ENCODE measurements at places on chromosomes 1 and 21.

GRCh38 chr1:204959374-204959773, 83.6 kb upstream of the CNTN2 start:
- no peak for DNase-seq

GRCh38 chr1:222326006-222326709, 221.7 kb downstream of the HHIPL2 start:
- DNase-seq: no peak

DNA sequence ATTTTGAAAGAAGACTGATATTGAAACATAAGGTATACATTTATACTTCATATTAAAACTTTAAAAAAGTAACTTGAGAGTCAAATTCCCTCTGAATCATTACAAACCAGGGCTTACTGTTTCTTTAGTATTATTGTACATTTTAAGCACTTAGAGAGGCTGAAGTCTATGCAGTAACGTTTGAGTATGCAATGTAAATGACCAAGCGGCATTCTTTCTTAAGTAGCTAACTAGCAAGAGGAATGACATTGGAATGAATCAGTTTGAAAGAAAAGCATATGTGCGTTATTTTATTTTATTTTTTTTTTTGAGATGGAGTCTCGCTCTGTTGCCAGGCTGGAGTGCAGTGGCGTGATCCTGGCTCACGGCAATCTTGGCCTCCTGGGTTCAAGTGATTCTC, 24.3 kb downstream of the WNT2B start:
- no peak for DNase-seq

DNA sequence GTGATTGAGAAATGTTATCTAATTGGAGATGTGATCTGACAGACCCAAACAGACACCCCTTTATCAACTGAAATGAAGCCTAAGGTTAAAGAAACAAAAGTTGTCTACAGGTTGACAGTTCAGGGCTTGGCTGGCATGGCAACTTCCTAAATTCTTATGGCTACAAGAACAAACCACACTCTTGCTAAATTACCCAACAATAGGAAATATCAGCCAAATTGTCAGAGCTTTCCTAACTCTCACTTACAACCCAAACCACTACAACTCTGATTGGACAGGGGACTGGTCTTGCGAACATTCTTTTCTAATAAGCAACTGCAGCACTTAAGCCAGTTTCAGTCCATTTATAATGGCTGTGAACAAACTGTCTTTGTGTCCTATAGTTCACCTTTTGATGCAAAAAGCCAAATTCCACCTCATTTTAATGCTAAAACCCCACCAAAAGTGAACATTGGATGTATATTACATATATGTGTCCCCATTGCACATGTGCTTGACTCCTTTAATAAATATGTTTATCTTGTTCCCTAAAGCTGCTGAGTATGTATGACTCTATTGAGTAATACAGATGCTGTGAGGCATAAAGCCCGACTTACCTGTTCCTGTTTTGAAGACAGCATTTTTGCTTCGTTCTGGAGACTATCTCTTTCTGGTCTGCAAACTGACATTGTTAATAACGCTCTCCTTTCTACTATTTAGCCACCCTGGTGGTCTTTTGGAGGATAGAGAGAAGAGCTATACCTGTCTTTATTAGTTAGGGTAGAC, 101.3 kb upstream of the HMCN1 start:
- DNase-seq: peak; percentile 95

GRCh38 chr1:104136621-104137020, 386.9 kb downstream of the AMY1C start:
- DNase-seq: no peak

- no peak for DNase-seq
These were observed 58.9 kb downstream of the ST3GAL3 start for GRCh38 chr1:43766086-43766784.

- no peak for DNase-seq
These were observed 69.1 kb downstream of the HSF2BP start for GRCh38 chr21:43590194-43590593.

GRCh38 chr1:246613096-246613758, 47.0 kb downstream of the CNST start:
- no peak for DNase-seq
